ENCODE measurements at places on chromosomes 1 and 21.

- DNase-seq = no peak
These were observed 78.8 kb upstream of the RBM34 start for GRCh38 chr1:235239851-235240250.

DNA sequence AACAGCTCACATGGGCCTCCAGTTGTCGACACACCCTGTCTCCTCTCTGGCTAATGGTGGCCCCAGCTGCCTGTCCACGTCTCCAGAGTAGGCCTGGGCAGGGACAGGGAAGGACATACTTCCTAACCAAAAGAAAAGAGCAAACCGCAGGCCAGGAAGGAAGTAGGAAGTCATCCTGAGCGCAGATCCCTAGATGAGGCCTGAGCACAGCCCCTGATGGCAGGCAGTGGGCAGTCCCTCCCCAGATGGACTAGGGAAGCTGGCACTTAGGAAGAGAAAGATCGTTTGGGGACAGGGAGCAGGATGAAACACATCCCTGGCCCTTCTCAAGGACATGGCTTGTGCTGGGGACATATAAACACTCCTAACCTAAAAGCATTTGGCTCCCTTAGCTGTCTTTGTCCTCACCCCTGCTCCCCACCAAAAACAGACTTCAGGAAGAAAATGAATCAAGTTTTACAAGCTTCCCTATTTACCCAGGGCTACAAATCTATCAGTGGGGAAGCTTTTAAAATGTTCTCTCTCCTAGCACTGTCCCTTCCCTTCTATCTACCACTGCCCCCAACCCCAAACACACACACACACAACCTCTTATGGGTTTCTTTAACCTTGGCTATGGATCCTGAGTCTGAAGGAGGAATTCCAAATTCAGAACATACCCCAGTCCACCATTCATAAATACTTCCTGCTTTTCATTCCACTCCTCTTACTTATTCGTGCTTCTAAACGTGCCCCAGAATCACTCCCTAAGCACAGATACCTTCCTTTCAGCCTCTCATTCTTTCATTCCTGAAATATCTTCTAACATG, 21.1 kb downstream of the SSBP3 start:
- DNase-seq = no peak

- DNase-seq = no peak
These were observed 28.1 kb upstream of the EPHA2 start for GRCh38 chr1:16183765-16184556.

GRCh38 chr1:44240802-44241671, 27.8 kb downstream of the DMAP1 start:
- no peak for DNase-seq

- DNase-seq = no peak
These were observed 105.3 kb downstream of the ADARB1 start for GRCh38 chr21:45179568-45180245.

Data from activated CD4-positive, alpha-beta T cell treated with anti-CD3 and anti-CD28 coated beads for 48 hours (primary cell).